ENCODE measurements at places on chromosomes 16 and 17.

- DNase-seq, result no peak
Measured at GRCh38 chr17:32281011-32281451, 15.4 kb downstream of the RHBDL3 start.

DNA sequence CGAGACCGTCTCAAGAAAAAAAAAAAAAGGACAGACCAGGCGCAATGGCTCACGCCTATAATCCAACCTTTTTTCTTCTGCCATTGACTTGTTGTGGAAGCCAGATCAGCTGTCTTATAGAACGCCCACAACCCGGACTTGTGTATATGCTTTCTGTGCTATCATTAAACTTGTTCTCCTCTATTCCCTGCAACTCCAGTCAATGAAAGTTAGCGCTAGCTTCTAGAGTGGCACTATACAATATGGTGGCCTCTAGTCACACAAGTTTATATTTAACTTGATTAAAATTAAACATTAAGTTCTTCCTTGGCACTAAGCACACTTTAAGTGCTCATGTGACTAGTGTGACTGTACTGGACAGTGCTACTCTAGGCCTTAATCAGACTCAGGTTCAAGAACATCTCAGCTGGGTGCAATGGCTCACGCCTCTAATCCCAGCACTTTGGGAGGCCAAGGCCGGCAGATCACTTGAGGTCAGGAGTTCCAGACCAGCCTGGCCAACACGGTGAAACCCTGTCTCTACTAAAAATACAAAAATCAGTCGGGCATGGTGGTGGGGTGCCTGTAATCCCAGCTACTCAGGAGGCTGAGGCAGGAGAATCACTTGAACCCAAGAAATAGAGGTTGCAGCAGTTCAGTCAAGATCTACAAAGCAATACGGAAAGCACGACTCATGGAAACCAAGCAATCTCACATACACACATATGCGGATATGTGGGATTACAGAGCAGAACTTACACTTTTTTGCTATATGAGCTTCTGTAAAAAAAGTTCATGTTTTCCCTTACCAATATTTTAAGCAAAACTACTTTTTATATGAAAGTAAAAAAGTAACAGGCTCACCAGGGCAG, 18.8 kb upstream of the GLG1 start:
- no peak for DNase-seq

DNA sequence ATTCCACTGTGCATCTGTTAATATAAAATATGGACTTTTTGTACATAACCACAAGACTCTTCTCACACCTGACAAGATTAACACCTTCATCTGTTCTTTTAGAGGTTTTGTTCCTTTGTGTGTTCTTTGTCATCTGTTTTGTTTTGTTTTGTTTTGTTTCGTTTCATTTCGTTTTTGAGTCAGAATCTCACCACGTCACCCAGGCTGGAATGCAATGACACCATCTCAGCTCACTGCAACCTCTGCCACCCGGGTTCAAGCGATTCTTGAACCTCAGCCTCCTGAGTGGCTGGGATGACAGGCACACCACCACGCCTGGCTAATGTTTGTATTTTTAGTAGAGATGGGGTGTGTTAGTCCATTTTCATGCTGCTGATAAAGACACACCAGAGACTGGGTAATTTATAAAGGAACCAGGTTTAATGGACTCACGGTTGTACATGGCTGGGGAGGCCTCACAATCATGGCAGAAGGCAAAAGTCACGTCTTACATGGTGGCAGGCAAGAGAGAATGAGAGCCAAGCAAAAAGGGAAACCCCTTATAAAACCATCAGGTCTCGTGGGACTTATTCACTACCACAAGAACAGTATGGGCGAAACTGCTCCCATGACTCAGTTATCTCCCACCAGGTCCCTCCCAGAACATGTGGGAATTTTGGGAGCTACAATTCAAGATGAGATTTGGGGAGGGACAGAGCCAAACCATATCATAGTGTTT, 22.3 kb downstream of the C16orf90 start:
- DNase-seq, result no peak

- DNase-seq, result no peak
Measured at GRCh38 chr16:29775742-29776408, 2.2 kb upstream of the ZG16 start.

GRCh38 chr16:132120-132519, 6.4 kb downstream of the NPRL3 start:
- no peak for DNase-seq

GRCh38 chr17:63286254-63286653, 159.9 kb downstream of the CYB561 start:
- no peak for DNase-seq
